ENCODE measurements at places on chromosomes 5 and 9.

GRCh38 chr5:9621379-9621903, 8.7 kb downstream of the TAS2R1 start:
- DNase-seq: no peak

DNA sequence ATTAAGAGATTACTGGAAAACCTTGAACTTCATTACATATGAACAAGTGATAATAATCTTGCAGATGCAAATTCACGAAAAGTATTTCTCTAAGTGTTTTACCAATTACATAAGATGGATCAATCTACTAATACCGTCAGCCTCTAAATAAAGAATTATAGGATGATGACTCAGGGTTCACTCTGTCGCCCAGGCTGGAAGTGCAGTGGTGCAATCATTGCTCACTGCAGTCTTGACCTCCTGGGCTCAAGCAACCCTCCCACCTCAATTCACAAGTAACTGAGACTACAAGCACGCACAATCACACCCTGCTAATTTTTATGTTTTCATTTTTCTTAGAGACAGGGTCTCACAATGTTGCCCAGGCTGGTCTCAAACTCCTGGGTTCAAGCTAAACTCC, 56.1 kb downstream of the CHD1 start:
- no peak for DNase-seq

DNA sequence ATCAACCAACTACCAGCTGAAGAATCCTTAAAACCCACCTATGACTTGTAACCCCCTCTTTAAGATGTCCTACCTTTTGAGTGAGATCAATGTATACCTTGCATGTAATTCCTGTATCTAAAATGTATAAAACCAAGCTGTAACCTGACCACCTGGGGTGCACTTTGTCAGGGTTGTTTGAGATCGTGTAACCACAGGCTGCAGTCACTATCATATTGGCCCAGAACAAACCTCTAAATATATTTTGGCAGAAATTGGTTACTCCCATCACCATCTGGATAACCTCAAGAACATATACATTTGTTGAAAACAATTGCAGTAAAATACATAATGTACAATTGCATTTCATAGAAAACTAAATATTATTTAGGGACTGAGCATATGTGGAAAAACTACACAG, 8.4 kb downstream of the CARNMT1 start:
- no peak for DNase-seq

GRCh38 chr5:176500511-176500910, 36.7 kb downstream of the RNF44 start:
- no peak for DNase-seq

DNA sequence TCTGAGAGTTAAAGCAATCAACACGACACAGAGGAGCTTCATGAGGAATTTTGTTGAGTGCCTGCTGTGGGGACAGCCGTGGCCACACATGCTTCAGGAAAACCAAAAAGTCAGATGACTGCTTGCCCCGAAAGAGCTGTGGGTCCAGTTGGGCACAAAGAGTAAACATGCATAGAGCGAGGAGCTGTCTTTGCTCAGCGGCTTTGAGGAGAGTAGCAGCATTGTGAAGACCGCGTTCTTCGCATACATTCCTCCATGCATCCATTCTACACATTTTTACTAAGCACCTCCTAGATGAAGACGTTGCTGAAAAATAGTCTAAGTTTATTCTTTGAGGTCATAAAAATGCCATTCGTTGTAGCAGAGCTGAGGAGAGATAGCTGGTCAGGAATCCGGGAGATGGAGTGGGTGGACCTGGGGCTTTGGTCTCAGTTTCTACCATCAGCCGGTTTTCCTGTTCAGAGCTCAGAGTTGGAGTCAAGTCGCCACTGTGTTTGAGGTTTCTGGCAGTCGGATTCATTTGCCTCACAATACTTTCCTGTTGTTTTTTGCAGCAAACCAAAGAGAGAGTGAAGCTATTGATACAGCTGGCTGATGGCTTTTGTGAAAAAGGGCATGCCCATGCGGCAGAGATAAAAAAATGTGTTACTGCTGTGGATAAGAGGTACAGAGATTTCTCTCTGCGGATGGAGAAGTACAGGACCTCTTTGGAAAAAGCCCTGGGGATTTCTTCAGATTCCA, 194.5 kb upstream of the OTULINL start:
- no peak for DNase-seq

- DNase-seq: no peak
These were observed 178.8 kb downstream of the CSNK1G3 start for GRCh38 chr5:123690821-123691220.

- DNase-seq: no peak
These were observed 245.3 kb upstream of the RASA1 start for GRCh38 chr5:87022415-87022814.

DNA sequence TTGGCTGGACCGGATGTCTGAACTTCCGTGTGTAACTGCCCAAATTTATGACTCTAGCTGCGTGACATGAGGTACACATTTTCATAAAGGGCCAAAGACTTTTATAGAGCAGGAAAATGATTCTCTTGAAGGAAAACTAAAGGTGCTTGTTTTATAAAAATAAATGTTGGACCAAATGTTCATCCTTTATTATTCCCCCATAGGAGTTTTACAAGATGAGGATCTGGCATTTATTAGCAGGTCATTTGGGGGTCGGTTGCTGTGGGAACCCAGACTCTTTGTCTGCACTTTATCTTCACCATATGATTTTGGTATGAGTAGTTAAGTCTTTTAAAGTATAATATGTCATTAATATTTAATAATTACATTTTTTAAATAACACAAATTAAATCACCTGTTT, 571.2 kb downstream of the EFNA5 start:
- no peak for DNase-seq

GRCh38 chr9:35859310-35859989, 10.8 kb downstream of the OR13J1 start:
- no peak for DNase-seq

- DNase-seq: no peak
These were observed 195.5 kb downstream of the SEMA5A start for GRCh38 chr5:9350301-9350797.

- DNase-seq: no peak
These were observed at the start of gene DAB2IP for GRCh38 chr9:121651295-121652020. Gene DAB2IP, plus strand, starts transcription at chr9:121651634. Its CDS starts 142 bp downstream, at chr9:121651776.

DNA sequence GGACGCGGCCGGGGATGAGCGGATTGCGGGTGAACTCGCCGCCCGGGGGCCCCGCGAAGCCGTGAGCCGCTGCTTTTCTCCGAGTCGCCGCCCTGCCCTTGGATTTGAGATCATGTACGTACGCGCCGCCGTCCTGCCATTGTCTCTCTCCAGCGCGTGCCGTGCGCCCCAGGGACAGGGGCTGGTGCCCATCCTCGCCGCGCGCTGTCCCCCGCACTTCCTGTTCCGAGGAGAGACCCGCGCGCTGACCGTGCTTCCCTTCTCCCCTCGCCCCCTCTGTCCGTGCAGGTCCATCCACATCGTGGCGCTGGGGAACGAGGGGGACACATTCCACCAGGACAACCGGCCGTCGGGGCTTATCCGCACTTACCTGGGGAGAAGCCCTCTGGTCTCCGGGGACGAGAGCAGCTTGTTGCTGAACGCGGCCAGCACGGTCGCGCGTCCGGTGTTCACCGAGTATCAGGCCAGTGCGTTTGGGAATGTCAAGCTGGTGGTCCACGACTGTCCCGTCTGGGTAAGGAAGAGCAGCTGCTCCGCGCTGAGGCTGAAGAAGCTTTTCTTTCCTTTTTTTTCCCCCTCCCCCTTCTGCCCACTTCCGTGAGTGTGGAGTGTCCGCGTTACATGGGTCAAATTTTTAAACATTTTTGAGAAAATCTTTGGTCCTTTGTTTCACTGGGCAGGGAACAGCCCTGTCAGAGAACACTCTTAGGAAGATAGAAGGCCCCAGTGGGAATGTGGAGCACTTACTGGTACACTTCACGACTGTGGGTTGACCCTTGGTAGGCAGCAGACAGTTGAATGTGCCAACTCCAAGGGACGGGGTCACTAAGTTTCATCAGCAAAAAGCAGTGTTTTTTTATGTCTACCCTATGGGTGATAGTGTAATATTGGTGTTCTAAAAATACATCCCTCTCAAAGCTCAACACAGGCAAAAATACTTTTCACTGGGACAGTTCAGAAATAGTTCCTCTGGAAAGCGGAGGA, 727 bp downstream of the RHOBTB3 start:
- DNase-seq: peak; percentile 32

- DNase-seq: no peak
These were observed 216.2 kb downstream of the PTPRD start for GRCh38 chr9:10396615-10397014.

- no peak for DNase-seq
These were observed 7.4 kb downstream of the BSPRY start for GRCh38 chr9:113356686-113357292.

DNA sequence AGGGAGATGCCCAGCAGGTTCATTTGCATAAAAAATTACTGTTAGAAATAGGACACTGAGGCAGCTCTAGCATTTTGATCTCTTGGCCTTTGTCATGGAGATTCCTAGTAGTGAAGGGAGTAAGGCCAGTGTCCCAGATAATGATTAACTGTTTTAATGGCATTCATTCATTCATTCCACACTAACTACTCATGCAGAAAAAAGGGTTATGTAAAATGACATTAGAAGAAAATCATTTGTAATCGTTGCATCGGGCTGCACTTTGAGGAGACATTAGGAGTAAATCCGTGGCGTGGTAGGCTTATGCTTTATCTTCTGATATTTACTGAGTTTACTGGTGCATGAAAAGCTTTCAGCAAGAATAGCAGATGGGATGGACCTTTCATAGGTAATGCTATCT, 82.6 kb upstream of the GRHPR start:
- no peak for DNase-seq

DNA sequence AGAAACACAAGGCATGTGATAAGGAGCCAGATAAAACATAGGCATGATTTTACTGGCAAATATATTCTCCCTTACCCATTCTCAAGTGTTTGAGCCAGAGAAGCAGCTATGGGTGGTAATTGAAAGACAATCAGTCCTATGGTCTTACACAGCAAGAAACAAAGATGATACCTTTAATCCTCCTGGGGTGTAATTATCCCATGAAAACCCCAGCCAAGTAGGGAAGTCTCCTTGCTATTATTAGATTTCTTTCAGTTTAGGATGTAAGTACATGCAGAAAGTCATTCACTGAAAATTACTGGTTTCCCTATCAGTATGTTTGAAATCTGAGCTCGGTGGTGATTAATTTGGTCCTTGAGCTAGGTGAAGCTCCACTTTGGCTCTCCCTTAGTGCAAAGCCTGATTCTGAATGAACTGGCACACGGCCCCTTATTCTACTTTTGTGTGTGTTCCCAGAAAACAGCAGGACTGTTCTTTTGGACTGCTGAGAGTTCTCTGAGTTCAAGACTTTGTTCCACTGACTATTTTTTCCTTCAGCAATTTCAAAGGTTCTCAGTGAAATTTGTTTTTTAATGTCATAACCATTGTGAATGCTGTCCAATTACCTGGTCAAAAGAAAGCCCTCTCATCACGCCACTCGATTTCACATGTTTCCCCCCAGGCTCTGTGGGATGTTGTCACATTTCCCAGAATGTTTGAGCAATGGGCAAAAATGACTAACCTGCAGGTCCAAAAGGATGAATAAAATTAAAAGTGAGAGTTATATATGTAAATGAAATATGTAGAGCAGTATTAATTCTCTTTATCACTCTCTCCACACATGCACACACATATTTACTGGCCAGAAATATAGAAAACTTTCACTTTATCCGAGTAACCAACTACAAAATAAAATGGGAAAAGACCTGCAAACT, 343.0 kb downstream of the RAB3C start:
- DNase-seq: no peak

- DNase-seq: no peak
These were observed 269.9 kb downstream of the FANCC start for GRCh38 chr9:95047452-95048224.

- DNase-seq: no peak
These were observed 45.5 kb downstream of the ECPAS start for GRCh38 chr9:111438541-111439235.

DNA sequence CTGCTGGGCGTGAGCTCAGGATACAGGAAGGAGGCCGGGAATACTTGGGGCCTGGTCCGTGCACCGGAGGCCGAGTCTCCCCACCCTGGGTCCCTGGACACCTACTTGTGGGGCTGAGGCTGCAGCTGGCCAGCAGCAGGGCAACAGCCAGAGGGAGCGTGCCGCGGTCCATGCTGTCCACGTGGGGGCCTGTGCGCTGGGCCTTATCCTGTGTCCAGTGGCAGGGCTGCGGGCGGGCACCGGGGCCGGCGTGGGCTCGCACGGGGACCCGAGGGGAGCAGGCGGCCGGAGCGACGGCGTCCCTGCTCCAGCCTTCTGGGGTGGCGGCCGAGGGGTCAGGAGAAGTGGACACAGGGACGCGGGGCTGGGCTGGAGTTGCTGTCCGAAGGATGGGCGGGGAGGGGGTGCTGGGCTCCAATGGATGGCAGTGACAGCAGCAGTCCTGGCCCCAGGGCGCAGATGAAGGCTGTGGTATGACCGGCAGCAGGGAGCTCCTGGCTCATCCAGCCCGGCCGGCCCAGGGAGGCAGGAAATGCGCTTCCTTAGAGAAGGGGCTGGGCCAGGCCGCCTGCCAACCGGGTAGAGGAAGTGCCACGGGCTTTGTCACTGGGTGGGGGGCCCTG, at the start of gene ENG:
ENG (minus strand) TSS at position 475 of the 623 bp plus-strand sequence; CDS start at position 172, 303 bp downstream.
- no peak for DNase-seq

- DNase-seq: no peak
These were observed 60.4 kb downstream of the USP20 start for GRCh38 chr9:129895376-129896268.

DNA sequence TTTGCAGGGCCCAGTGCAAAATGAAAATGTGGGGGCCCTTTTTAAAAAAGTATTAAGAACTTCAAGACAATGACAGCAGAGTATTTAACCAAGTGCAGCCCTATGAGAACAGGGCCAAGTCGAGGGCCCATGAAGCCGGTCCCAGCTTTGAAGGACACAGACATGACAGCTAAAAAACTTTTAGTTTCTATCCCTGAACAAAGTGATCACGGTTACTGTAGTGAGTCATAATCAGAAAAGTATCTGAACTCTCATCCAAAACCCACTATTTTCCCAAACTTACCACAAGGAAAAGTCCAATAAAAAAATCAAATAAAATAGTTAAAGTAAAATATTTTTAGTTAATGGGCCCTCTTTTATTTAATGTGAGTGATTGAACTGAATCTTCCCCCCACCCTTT, 126.0 kb downstream of the MEF2C start:
- no peak for DNase-seq

- no peak for DNase-seq
These were observed 95.3 kb upstream of the FSTL4 start for GRCh38 chr5:133707629-133708028.

DNA sequence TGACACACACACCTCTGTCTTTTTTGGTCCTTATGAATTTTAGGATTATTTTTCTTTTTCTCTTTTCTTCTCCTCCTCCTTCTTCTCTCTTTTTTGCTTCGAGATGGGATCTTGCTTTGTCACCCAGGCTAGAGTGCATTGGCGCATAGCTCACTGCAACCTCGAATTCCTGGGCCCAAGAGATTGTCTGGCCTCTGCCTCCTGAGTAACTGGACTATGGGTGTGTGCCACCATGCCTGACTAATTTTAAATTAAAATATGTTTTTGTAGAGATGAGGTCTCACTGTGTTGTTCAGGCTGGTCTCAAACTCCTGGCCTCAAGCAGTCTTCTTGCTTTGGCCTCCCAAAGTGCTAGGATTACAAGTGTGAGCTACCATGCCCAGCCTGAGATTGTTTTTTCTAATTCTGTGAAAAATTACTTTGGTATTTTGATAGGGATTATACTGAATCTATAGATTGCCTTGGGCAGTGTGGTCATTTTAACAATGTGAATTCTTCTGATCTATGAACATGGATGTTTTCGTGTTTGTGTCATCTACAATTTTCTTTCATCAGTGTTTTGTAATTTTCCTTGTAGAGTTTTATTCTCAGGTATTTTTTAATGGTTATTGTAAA, 7.7 kb downstream of the AHRR start:
- no peak for DNase-seq
